ENCODE measurements at places on chromosomes 12 and 14.
A peak's percentile ranks its signal among the peaks of the same experiment; 100 is the strongest.

- peak; percentile 67 for DNase-seq
Measured at GRCh38 chr12:27383429-27384260, 51.0 kb downstream of the BMAL2 start.

- DNase-seq, result no peak
Measured at GRCh38 chr12:56469007-56469930, 891 bp downstream of the SPRYD4 start.

GRCh38 chr12:114275932-114276785 is 129.8 kb downstream of the TBX5 start:
- DNase-seq, result no peak

DNA sequence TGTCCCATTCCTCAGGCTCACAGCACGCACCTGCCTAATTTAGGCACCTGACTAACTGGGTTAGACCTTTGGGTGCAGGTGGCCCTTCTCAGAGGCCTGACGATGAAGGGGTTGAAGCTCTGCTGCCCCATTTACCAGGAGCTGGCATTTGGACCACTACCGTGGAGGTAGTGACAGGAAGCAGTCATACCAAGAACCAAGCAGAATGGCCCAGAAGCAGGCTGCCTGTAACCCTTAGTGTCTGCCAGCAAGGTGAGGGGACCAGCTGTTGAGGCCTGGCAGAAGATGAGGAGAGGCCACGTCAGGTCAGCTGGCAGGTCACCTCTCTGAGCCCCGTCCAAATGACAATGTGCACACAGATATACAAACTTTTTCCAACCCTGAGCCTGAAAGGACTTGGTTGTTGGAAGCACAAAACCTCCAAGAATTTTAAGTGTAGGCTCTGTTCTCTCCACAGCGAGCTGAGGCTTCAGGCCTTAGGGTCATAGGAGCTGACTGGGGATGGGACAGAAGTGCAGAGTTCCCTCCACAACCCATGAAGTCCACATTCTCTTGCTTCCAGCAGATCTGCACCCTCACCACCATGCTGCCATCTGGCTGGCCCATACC is 23.1 kb downstream of the VASH1 start:
- no peak for DNase-seq

DNA sequence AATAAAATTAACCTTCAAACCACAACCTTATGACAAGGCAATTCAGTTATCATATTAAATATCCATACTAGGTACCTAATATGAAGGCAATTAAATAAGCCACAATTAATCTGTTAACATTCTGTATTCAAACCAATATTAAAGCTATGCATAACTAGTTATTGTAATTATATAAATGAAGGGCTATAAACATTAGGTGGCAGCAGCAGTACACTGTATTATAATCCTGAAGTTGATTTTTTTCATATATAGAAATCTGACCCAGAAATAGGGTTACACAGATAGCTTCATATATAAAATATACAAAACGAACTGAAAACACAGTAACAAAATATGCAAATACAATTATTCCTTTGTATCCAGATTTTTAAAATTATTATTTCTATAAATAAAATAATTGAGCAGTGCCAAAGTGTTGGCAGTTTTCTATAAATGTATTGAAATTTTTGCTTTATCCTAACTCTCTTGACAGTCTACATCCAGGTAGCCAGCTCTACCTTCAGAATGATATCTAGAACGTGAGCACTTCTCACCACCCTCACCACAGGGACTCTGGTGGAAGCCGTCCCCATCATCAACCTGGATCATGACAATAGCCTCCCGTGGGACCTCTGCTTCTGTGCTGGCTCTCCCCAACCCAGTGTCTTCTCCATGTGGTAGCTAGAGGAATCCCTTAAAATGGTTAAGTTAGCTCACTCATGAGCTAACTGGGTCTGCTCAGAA is 136.2 kb downstream of the MED13L start:
- DNase-seq, result no peak

DNA sequence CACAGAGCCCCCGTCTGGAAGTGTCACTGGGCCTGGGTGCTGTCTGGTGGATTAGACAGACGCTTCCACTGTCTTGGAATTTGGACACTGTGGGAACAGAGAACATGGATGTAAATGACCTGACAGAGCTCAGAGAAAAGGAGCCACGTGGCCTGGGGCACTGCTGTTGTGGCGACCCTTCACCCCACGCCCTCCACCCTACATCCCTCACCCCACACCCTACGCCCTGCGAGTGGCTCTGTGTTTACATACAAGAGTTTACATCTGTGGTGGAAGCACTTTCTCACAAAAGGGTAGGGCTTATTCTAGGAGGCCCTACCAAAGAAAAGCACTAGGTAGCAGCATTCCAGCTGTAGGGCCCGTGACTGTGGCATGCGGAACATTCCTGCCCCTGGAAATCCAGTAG is 47.7 kb downstream of the B4GALNT3 start:
- no peak for DNase-seq

GRCh38 chr12:48980953-48981756 is 3.0 kb downstream of the WNT1 start:
- no peak for DNase-seq

DNA sequence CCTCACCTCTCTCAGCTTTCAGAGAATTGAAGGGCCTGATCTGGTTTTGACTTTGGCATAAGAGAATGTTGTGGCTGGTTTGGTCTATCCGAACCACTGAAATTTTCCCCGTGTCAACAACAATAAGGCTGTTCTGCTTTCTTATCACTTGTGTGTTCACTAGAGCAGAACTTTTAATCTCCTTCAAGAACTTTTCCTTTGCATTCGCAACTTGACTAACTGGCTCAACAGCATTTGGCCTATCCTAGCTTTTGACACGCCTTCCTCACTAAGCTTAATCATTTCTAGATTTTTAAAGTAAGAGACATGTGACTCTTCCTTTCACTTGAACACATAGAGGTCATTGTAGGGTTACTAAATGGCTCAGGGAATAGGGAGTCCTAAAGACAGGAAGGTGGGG is 25.9 kb upstream of the EDDM3A start:
- DNase-seq, result no peak

DNA sequence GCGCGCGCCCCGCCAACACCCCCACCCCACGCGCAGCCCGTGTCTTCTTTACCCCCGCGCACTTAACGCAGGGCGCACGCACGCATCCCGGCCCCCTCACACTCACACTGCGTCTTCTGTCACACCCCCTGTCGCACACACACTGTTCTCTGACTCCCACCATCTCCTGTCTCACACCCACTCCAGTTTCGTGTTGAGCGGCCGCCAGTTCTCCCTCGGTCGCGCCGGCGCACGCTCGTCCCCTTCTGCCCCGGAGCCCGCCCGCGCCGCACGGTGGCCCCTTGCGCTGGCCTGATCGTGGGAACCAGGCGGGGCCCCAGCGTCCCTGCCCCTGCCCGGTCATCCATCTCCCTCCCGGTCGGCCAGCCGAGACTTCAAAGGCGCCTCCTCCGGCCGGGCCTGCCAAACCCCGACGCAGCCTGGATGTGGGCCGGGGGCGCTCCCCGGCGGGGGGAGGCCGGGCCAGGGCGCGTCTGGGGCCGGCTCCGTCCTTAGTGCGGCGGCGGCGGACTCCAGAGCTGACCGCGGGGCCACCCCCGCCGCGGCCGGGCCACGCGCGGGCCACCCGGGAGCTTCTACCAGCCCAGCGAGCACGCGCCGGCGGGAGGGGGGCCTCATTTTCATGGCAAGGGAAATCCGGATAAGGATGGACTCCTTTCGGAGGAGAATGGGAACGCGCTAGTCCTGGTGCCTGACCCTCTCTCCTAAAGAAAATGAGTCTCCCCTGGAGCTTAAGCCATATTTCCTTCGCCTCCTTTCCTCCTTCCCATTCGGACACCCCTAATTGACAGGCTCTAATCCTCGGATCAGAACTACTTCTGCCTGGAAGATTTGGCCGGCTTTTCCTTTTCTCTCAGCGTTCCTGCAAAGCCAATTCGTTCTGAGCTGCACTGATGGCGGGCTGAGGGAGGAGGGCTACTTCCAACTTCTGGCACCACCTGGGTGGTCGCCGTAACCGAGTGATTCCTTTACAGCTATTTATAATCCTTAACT is 82.0 kb upstream of the HMGA2 start:
- DNase-seq, result peak; percentile 6

GRCh38 chr12:130070126-130070611 is 92.1 kb upstream of the FZD10 start:
- DNase-seq, result no peak

DNA sequence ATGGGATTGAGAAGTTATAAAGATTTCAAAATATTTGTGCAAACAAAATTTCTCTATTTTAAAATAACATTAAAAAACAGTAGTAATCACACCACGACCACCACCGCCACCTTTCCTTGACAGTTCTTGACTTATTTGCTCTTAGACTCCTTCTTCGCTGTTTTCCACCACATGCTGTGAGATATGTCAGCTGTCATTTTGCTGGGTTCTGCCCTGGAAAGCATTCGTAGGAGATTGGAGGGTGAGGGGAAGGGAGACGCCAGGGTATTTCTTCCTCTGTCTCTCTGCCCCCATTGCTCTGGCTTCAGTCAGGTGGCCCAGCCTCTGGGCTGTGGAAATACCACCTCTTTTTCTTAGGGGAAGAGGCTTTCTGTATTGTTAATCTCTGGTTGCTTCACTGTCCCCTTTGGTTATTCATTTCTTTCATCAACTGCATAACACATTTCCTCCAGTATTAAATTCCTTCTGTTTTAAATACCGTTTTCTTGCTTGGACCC is 186.2 kb downstream of the NEDD1 start:
- no peak for DNase-seq

DNA sequence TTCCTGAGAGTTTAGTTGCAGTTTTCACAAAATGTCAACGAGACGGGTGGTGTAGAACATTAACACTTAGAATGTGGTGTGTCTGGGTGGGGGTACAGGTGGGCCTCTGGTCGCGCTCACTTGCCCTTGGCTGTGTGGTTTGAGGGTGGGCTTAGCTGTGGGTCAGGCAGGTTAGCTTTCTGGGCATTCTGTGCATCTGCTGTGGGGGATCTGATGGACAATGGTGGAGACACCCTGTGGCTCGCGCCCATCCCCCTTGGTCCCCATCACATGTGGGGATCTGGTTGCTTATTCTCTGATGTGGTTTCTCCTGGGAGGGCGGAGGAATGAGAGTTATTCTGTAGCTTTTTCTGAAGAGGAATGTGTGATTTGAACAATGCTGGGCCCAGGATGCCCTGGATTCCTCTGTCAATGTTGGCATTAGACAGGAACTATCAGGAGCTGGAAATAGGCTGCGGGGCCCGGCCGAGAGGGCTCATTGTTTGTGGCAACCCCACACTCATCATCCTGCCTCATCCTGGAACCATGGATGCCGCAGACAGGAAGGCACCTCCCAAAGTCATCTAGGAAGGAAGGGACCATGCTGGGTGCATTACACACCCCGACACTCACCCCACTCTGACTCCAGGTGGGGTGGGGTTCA is 101.6 kb downstream of the TSPAN9 start:
- no peak for DNase-seq

GRCh38 chr14:20807304-20808161 is 4.9 kb upstream of the RNASE1 start:
- DNase-seq, result no peak

GRCh38 chr14:21852061-21852664 is 178.5 kb upstream of the OR4E1 start:
- peak; percentile 71 for DNase-seq

DNA sequence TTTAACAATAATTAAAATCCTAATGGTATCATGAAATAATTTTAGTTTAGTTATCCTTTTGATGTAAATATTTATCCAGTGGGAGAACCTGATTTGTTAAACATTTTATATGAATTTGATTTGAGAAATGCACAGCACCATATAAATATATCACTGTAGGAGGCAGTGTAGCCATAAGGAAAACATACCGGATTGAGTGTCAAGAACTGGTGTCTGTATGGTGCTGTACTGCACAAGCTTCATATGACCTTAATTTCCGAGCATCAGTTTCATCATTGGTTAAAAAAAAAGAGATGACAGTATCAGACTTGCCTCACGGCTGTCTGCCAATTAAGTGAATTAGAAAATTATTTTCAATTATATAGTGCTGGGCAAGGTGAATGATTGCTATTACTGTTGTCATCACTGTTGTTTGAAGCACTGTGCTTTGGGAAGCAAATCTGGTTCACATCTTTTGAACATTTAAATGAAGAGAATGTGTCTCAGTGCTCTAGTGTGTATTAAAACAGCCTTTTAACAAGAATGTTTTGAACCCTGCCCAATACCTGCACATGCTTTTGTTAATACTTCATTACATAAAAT is 72.1 kb downstream of the TMTC2 start:
- DNase-seq, result no peak

DNA sequence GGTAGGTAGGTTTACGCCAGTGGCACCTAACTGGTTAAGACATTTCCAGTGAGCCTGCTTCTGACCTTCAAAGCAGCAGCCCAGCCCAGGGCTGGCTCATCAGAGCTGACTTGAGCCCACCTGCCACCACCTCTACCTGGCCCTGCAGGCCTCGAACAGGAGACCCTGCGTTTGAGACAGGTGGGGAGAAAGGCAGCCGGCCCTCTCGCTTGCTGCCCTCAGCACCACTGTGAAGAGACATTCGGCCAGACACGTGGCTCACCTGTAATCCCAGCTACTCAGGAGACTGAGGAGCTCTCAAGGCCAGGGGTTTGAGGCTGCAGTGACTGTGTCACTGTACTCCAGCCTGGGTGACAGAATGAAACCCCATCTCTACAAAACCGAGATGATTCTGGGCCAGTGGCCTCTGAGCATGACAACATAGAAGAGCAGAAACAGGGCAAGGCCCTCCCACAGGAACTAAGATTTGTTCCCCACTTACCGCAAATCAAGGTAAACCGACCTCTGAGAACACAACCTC is 74.2 kb downstream of the TESC start:
- no peak for DNase-seq

- DNase-seq, result no peak
Measured at GRCh38 chr14:74611650-74612349, at the start of gene LTBP2. TSS of gene LTBP2 (minus strand) at chr14:74612237. CDS start at chr14:74611944, 293 bp downstream.

- no peak for DNase-seq
Measured at GRCh38 chr14:103122585-103122946, 695 bp upstream of the TNFAIP2 start.

DNA sequence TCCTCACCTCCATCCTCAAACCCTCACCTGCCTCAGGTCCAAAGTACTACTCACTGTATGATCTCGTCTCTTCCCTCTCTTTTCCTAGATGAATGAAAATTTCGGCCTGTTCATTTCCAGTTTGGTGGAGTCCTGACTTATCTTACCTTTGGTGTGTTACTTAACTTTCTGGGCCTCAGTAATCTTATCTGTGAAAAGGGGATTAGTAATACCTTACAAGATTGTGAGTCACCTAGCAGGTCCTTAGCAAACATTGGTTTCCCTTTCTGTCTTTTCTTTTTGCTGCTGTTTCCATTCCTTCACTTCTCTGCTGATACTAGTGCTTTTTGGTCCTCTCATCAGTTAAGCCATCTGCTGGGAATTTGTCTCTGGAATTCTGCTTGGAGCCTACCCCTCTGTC is 52.8 kb downstream of the AKAP6 start:
- no peak for DNase-seq

DNA sequence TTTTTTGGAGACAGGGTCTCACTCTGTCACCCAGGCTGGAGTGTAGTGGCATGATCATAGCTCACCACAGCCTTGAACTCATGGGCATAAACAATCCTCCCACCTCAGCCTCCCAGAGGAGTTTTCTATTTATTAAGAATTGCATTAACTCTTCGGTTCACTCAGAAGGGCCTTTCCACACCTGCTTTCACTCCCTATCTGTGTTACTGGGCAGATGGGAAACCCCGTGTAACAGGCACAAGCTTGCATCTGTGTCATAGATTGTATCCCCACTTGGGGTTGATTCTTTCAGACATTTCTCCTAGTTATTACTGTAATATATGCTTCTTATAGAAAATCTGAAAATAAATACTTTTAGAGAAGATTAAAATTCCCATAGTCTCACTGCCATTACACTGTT is 38.7 kb downstream of the STX2 start:
- DNase-seq, result no peak
